Fibroblast of upper back skin (primary cell): ENCODE measurements at places on chromosomes 11 and 22.
A peak's percentile ranks its signal among the peaks of the same experiment; 100 is the strongest.

GRCh38 chr11:74602637-74603556, 10.5 kb downstream of the POLD3 start:
- DNase-seq: no peak

DNA sequence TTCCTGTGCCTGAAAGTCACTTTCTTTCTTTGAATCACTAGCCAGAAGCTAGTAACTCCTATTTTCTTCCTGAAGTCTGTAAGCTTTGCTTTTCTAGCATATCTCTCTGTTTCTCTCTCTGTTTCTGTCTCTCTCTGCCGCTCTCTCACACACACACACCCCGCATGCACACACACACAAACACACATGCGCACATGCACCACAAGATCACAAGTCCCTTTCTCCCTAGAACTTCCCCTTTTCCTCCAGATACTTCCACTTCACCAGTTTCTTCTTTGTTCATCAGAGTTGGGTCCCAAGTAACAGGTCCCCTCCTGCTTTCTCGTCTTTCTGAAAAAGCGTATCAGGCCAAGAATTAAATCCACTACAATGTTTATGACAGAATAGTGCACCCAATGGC, 148.5 kb upstream of the HSD17B12 start:
- DNase-seq: no peak

DNA sequence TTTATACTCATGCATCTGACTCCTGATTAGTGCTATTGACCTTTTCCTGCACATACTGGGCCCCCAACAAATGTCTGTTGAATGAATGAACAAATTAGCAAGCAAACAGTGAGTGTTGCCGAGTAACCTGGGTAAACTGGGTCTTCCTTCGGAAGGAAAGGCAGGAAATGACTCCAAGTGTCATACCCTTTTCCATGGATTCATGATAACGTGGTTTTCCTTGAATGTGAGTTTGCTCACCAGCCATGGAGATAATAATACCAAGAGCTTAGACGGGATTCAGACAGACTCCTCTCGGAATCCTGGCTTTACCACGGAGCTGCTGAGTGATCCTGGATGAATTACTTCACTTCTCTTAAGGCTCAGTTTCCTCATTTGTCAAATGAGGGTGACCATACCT, 16.7 kb downstream of the TECTA start:
- DNase-seq: peak; percentile 1

GRCh38 chr22:30289980-30290313, 642 bp upstream of the CASTOR1 start:
- no peak for DNase-seq

GRCh38 chr11:30116512-30116911, 99.7 kb upstream of the KCNA4 start:
- no peak for DNase-seq

DNA sequence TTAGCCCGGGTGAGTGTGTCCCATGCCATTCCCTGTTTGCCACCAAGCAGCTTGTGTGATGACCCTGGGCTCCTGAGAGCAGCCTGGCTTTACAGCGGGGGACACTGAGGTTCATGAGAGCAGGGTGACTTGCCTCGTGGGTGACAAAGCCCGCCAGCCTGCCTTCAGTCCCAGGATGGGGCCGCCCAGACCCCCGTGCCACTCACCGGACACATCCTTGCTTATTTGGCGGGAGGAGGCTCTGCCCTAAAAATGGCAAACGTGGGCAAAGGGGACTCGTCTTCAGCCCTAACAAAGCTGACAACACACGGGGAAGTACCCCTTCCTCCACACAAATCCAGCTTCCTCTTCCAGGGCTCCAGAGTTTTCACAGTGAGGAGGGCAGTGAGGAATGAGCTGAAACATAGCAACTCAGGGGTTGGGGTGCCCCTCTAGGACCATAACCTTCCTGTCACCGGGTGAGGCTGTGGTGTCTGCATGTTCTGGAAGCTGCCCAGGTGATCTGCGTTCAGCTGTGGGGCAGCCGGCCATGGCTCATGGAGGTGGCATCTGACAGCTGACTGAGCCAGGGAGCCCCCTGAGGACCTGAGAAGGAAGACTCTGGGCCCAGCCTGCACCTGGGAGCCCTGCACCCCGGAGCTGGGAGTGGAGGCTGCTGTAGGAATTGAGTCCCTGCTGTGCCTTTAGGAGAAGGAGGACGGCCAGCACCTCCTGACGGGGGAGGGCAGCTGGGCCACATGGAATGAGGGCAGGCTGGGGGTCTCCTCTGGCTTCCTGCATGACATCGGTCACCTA, 16.7 kb downstream of the RIBC2 start:
- no peak for DNase-seq

DNA sequence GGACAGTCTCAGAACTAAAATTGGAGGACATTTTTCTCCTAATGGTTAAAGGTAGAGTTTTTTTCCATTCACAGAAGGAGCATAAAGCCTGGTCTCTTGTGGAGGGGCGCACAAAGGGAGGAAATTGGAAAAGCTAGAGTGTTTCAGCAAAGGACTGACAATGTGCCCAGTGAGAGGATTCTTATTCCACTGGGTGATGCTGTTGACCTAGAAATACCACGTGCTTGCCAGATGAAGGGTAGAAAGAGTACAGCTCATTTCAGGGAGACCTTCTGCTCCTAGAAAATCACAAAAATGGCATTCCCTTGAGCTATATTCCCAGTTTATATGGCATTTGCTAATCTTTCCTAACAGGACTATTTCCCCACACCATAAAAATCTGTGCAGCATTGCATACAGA, 21.1 kb downstream of the MS4A6E start:
- DNase-seq: no peak

- DNase-seq: no peak
Observed at GRCh38 chr11:86101941-86102407, 33.1 kb upstream of the PICALM start.

DNA sequence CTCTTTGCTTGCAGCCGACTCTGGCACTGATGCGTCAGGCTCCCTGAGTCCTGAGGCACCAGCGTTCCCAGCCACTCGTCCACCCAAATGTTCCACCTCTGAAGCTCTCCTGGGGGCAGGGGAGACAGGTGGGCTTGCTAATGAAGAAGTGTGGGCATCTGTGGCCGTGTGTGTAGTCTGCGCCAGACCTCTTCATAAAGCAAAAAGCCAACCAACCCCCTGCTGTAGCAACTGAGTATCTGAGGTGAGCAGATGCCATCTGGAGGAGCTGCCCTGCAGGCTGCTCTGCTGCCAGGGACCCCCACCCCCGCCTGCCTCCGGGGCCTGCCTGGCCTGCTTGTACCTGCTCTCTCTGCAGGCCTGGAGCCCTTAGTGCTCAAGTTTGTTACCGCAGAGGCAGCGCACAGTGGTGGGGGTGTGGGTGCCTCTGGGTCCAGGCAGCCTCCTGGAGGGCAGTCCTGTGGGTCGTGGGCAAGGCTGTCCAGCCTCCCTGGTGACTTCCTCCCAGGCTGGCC, 272.5 kb downstream of the TBC1D22A start:
- no peak for DNase-seq

- DNase-seq: peak; percentile 57
Observed at GRCh38 chr11:27153136-27153535, 112.5 kb downstream of the BBOX1 start.

GRCh38 chr11:123852321-123852720, 33.1 kb downstream of the TMEM225 start:
- DNase-seq: no peak

- peak; percentile 91 for DNase-seq
Observed at GRCh38 chr22:41367039-41367679, 14.6 kb upstream of the TEF start.

DNA sequence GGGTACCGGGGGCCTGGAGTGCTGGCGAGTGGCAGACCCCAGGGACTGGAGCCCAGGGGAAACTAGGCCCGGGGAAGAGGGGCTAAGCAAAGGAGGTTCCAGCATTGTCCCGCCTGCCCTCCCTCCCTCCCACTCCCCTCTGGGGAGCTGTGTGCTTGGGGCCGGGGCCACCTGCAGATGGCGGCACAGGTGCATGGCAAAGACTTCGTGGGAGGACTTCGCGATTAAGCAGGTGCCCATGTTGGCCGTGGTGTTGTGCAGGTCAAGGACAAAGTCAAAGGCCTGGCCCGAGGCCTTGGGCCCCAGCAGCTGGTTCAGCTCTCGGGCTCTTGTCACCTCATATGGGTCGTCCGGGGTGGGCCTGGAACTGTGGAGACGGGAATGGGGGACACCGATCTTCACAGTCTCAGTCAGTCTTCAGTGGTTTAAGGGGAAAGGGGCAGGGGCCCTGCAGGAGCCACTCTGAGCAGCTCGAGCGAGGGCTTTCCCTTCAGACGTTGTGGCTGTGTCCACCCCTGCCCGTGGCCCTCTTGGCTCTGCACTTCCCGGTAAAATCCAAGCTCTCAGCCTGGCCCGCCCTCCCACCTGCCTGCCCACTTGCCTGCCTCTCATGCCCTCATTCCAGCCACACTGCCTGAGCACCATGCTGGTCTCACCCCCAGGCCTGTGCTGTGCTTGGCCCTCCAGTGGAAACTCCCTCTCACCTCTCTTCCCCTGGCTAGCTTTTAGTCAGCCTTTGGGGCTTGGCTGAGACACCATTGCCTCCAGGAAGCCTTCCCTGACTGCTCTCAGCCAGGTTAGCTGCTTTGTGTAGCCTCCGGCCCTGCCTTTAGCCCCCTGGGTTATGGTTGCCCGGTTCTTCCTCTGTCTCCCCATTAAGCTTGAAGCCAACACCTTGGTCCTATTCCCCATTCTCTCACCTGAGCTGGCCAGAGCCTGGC, 4.7 kb downstream of the ACY3 start:
- DNase-seq: no peak

GRCh38 chr11:1370186-1371025, 19.3 kb upstream of the BRSK2 start:
- no peak for DNase-seq

DNA sequence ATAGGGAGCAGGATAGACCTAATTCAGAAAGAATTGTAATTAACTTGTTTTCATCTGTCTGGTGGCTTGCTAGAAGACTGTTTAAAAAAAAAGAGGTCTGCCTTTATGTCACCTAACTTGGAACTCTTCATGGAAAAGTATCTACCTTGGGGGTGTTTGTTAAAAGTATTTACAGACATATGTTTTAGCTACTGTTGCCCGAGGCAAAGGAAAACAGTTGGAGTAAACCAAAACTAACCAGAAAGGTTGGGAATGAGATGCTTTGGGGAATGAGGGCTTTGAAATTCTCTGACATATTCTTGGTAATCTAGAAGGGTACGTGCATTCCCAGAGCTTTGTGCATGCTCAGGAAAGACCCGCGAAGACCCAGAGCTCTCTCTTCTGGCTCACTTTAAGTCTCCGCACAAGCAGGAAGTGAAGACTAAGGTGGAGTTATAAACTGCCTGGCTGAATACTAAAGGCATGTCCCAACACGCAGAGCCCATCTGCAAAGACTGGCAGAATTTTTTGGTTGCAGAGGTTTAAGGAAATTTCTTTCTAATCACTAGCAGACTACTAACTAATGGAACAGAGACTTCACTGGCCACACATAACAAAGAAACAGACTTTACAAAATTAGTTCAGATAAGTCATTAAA, 33.2 kb downstream of the HIKESHI start:
- DNase-seq: no peak

- DNase-seq: no peak
Observed at GRCh38 chr11:65059523-65059922, 1.2 kb upstream of the NAALADL1 start.

DNA sequence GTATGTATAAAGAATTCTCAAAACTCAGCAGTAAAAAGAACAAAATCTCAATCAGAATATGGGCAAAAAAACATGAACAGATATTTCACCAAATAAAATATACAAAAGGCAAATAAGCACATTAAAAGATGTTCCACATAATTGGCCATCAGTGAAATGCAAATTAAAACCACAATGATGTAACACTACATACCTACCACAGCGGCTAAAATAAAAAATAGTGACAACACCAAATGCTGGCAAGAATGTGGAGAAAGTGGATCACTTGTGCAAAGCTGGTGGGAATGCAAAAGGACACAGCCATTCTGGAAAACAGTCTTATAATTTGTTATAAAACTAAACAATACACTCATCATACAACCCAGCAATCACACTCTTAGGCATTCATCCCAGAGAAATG, 38.3 kb upstream of the ACER3 start:
- no peak for DNase-seq

DNA sequence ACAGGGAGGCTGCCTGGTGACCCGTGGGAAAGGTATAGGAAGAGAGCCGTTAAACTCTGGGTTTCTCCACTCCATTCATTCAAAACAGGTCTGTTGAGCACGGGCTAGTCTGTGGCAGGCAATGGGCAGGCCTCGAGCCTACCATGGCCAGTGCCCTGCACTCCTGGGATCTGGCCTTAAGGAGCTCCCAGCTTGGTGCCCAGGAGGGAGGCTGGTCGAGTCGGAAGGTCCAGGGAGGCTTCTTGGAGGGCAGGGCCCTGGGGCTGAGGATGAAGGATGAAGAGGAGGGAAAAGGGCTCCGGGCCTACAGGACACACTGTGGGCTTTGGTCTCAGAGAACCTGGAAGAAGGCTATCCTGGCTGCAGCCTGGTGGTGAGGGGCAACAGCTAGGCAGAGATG, 41.9 kb upstream of the MN1 start:
- DNase-seq: no peak

DNA sequence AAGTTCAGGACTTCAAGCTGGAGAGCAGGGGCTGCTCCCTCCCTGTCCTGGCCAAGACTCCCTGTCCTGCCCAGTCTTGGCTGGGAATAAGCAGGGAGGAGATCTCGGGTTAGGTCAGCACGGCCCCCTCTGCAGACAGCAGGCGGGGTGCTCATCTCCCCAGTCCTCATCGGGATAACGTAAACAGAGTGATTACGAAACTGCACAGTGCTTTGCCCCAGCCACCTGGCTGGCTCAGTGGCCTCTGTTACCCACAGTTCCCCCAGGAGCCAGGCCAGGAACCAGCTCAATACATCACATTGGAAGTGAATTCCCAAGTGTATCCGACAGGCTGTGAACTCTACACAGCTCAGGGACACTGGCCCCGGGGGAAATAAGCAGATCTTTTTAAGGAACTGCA, 42.7 kb upstream of the KCNJ11 start:
- no peak for DNase-seq

- DNase-seq: no peak
Observed at GRCh38 chr11:73856031-73856567, 20.5 kb downstream of the COA4 start.

DNA sequence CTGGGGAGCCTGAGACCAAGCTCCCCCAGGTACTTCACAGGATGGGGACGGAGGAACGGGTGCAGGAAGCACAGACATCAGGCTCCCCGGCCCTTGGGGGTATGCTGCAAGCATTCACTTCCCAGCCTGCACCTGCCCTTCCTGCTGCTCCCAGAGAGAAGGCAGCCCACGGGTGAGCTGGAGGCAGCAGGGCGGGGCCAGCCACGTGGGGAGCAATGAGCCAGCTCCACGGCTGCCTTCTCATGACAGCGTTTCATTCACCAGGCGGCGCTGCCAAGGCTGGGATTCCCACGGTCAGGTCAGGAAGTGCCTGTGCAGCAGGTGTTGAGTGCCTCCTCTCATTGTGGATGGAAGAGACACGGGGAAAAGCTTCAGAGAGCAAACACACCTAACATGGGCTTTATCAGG, 14.5 kb upstream of the PHLDA2 start:
- DNase-seq: no peak

- no peak for DNase-seq
Observed at GRCh38 chr11:266676-267439, 11.3 kb upstream of the NLRP6 start.

GRCh38 chr22:42909363-42910058, 52.4 kb upstream of the ARFGAP3 start:
- DNase-seq: no peak

- DNase-seq: no peak
Observed at GRCh38 chr11:70595452-70595851, 197.1 kb downstream of the CTTN start.
